Activated CD4-positive, alpha-beta T cell treated with anti-CD3 and anti-CD28 coated beads, Interleukin-2, amount 10 ng/mL, durations not matched to agents 24 days and 14 days (primary cell): ENCODE measurements at places on chromosomes 4 and X.

DNA sequence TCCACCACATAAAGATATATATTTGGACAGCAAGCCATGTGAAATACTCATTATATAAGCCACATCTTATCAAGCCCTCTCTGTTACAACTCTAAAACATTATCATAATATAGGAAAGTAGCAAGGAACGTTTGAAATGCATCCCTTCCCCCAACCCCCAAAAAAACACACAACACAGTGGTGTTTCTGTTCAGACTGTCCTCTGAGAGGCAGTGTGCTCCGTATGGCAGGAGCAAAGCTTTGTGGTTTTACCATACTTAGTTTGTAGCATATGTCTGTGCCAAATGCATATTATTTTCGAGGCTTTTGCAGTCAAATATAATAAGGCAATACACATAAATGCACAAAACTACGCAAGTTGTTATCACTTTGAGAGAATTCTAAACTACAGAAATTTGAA, 194.2 kb downstream of the RAPGEF2 start:
- no peak for DNase-seq

- no peak for DNase-seq
Measured at GRCh38 chrX:106613277-106613676, 1.5 kb downstream of the RADX start.

DNA sequence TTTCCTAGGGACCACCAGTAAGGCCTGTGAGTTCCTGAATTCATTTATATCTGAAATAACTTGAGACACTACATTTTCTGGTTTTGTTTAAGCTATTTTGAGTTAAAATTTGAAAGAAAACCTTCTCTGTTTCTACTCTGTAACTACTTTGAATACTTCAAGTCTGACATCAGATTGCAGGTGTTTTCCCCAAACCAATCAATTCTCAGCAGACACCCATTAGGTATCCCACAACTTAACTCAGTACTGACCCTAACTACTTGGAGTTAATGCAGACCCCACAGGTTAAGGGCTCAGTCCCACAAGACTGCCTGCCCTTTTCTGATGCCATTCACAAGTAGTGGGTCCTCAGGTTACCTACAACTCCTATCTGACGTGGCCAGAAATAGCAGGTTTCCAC, 1100.0 kb upstream of the SLIT2 start:
- DNase-seq: no peak

DNA sequence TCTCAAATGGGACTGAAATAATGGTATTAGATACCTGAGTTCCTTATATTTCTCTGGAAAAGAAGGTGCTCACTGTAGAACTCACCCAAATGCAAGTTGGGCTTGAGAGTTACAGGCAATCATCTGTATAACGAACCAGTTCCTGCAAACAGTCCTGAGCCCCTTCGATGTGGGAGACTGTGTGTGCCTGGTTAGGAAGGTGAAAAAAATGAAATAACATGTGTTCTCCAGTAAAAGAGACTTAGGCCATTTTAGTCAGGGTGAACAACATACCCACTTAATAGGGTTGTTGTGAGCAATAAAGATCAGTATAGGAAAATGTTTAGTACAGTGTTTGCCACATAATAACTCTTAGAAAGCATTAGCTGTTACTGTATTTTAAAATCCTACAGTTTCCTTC, 23.4 kb downstream of the STIM2 start:
- no peak for DNase-seq

DNA sequence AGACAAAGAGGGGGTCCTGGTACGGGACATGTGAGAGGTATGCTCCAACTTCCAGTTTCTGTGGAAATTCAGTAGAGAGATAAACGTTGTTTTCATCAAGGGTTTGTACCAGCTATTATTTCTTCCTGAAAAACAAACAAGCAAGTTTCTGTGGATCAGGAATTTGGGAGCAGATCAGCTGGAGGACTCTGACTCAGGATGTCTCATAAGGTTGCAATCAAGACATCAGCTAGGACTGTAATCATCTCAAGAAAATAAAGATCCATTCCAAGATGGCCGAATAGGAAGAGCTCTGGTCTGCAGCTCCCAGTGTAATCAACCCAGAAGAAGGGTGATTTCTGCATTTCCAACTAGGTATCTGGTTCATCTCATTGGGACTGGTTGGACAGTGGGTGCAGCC, 23.5 kb upstream of the NFKB1 start:
- no peak for DNase-seq

DNA sequence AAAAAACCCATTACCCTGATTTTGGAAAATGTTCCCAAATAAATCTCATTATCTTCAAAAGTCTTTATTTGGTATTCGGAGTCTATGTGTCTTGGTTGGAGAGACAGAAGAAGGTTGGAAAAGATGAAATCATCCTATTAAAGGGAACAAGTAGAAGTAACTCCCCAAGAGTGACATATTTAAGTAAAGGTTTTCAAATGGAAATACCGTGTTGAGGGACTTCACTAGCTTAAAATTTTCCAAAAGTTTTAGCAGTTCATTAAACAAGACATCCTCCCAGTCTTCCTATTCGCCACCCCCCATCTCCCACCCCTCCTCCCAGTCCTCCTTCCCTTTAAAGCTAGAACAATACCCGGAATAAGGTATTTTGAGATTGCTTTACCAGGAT, 62.7 kb upstream of the CCDC160 start:
- DNase-seq: no peak

- DNase-seq: no peak
Measured at GRCh38 chr4:85409251-85409650, 65.7 kb upstream of the ARHGAP24 start.

GRCh38 chr4:68874507-68874906, 58.7 kb downstream of the UGT2B10 start:
- no peak for DNase-seq
